ENCODE measurements at places on chromosomes 1 and 21. TPM values are rescaled to one million over a fixed set of nuclear protein-coding genes. Genes with fewer than 3 reads are reported as not detected.

- no peaks in the 10 kb centered on the region for H3K27me3 ChIP-seq
- DNase-seq: peak; percentile 51
- peak overlapping the region; percentile 100 for H3K27ac ChIP-seq
- H3K4me1 ChIP-seq: peaks cover 46% of the 10 kb centered on the region
- H3K4me3 ChIP-seq: peak overlapping the region; percentile 89
- H3K36me3 ChIP-seq: peaks cover 2% of the 10 kb centered on the region
These were observed 10.1 kb upstream of the SESN2 start for GRCh38 chr1:28249013-28249865.

Gene OR2L8
- not detected for total RNA-seq

- H3K4me1 ChIP-seq: no peaks in the 10 kb centered on the region
- no peaks in the 10 kb centered on the region for H3K27me3 ChIP-seq
- no peak overlapping the region for H3K27ac ChIP-seq
- no peak for DNase-seq
- H3K36me3 ChIP-seq: no peaks in the 10 kb centered on the region
- H3K4me3 ChIP-seq: no peak overlapping the region
These were observed 391.8 kb downstream of the DISC1 start for GRCh38 chr1:232018231-232019025.

Gene PODN
- not detected for total RNA-seq

Gene PRXL2B
- total RNA-seq: 26.2 TPM

Gene NUDT4B
- total RNA-seq: 0.84 TPM

GRCh38 chr1:236774926-236775325 is 20.2 kb upstream of the MTR start:
- no peak for DNase-seq
- peaks cover 36% of the 10 kb centered on the region for H3K27me3 ChIP-seq
- H3K36me3 ChIP-seq: peaks cover 6% of the 10 kb centered on the region
- no peak overlapping the region for H3K27ac ChIP-seq
- H3K4me3 ChIP-seq: no peak overlapping the region

Gene LY9
- total RNA-seq: 8.0 TPM

DNA sequence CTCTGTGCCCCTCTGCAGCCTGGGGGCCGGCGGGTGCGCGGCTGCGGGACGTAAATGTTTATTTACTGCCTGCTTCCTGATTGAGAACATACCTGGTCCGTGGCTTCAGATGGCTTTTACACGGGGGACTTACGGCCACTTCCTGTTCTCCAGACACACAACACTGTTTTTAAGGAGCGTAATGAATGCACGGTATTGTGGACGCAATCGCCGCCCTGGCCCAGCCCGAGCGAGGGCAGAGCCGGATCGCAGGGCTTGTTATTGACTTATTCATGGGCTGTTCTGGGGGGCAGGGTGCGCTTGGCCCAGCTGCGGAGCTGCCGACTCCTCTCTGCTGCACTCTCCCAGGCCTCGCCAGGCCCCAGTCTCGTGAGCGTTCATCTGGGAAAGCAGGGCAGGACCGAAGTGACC is 52.8 kb upstream of the ACTRT2 start:
- H3K27me3 ChIP-seq: no peaks in the 10 kb centered on the region
- no peak for DNase-seq
- H3K36me3 ChIP-seq: no peaks in the 10 kb centered on the region
- H3K4me3 ChIP-seq: no peak overlapping the region
- no peak overlapping the region for H3K27ac ChIP-seq

- peaks cover 10% of the 10 kb centered on the region for H3K36me3 ChIP-seq
- no peak overlapping the region for H3K4me3 ChIP-seq
- H3K27me3 ChIP-seq: no peaks in the 10 kb centered on the region
- peak; percentile 28 for DNase-seq
These were observed 65.4 kb downstream of the NPHP4 start for GRCh38 chr1:5926686-5927435.

Gene LAX1
- total RNA-seq: 22.3 TPM

- H3K27ac ChIP-seq: no peak overlapping the region
- peaks cover 10% of the 10 kb centered on the region for H3K36me3 ChIP-seq
- no peak for DNase-seq
- H3K4me1 ChIP-seq: peaks cover 11% of the 10 kb centered on the region
- H3K27me3 ChIP-seq: no peaks in the 10 kb centered on the region
These were observed 22.1 kb upstream of the NPHP4 start for GRCh38 chr1:6014130-6014999.

DNA sequence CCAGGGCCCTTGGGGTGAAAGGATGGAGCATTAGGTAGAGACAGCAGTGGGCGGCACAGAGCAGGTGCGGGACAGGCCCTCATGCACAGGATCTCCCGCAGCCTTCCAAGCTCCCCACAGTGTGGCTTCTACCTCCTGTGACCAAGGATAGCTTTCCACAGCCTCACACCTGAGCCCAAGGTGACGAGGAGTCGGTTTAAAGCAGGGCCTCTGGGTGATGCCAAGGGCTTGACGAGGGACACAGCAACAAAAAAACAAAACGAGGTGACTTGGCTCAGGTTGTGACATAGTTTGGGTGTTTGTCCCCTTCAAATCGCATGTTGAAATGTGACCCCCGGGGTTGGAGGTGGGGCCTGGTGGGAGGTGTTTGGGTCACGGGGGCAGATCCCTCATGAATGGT is 15.3 kb downstream of the RSPH1 start:
- H3K27me3 ChIP-seq: peaks cover 27% of the 10 kb centered on the region
- H3K4me3 ChIP-seq: no peak overlapping the region
- DNase-seq: peak; percentile 39
- H3K36me3 ChIP-seq: no peaks in the 10 kb centered on the region
- H3K4me1 ChIP-seq: no peaks in the 10 kb centered on the region
- no peak overlapping the region for H3K27ac ChIP-seq

Gene SON
- 363 TPM for total RNA-seq

GRCh38 chr1:23303524-23303923 is 40.6 kb downstream of the HNRNPR start:
- H3K27ac ChIP-seq: no peak overlapping the region
- no peak overlapping the region for H3K4me3 ChIP-seq
- peaks cover 39% of the 10 kb centered on the region for H3K36me3 ChIP-seq
- DNase-seq: no peak
- H3K27me3 ChIP-seq: no peaks in the 10 kb centered on the region

DNA sequence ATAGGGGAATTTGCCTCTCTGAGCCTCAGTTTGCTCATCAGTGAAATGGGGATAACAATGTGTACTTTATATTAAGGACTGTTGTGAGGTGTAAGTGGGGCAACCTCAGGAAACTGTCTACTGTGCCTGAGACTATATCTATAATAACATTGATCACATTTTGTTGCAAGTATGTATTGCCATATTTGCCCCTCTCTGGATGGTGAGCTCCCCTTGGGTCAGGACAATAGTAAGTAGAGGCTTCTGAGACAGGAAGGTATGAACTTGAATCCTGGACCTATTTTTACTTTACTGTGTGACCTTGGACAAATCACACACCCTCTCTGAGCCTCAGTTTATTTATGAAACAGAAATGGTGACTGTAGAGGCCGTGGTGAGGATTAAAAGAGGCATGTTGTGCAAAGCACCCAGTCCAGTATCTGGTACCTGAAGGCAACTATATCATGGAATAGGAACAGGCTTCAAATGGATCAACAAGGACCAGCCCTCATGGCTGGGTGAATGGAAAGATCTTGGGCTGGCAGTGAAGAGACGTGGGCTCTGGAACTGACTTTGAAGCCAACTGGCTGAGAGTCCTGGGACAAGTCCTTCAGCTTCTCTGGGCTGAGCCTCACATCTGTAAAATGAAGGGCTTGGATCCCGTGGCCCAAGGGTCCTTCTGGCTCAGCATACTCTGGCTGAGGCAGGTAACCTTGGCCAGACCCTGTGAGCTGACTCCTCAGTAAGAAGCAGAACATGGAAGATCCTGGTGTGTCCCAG is 35.0 kb upstream of the ID3 start:
- no peak overlapping the region for H3K4me3 ChIP-seq
- no peaks in the 10 kb centered on the region for H3K27me3 ChIP-seq
- H3K27ac ChIP-seq: peak overlapping the region; percentile 20
- H3K36me3 ChIP-seq: no peaks in the 10 kb centered on the region

DNA sequence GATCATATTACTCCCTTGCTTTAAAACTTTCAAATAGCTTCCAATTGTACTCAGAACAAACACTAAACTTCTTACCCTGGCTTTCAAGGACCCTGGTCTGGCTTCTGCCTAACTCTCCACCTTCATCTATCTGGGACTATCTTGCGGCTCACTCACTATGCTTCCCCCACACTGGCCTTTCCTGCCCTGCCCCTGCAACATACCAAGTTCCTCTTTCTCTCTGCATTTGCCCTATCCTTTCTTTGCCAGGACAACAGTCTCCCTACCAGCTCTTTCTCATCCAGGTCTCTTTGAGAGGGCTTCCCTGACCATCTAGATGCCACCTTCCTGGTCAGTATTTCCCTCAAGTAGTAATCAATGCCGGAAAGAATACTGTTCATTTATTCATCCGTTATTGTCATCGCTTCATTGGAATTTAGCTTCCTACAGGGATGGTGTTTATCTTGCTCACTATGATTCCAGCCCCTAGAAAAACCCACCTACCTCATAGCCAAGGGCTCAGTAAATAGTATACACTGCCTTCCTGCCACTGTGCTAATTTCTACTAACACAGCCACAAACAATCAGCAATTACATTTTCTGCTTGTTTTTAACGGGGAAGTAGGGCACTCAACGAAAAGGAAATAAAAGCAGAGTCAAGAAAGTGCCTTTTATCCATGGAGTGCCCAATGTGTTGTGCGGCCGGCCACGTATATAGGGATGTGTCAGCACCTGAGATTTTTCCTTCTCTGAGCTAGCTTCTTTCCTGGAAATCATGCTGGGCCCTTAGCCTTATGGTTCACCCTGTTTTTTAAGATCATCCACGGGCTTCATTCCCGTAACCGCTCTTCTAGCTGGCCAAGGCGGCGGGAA is 521 bp upstream of the CDC7 start:
- no peak overlapping the region for H3K4me3 ChIP-seq
- H3K36me3 ChIP-seq: peaks cover 14% of the 10 kb centered on the region
- peaks cover 20% of the 10 kb centered on the region for H3K4me1 ChIP-seq
- DNase-seq: no peak
- H3K27me3 ChIP-seq: no peaks in the 10 kb centered on the region

- no peaks in the 10 kb centered on the region for H3K36me3 ChIP-seq
- H3K27ac ChIP-seq: no peak overlapping the region
- no peaks in the 10 kb centered on the region for H3K27me3 ChIP-seq
- H3K4me3 ChIP-seq: no peak overlapping the region
These were observed 41.0 kb upstream of the GREM2 start for GRCh38 chr1:240652961-240653409.

- H3K27me3 ChIP-seq: peaks cover 20% of the 10 kb centered on the region
- DNase-seq: no peak
- H3K4me3 ChIP-seq: no peak overlapping the region
- peaks cover 13% of the 10 kb centered on the region for H3K4me1 ChIP-seq
- no peak overlapping the region for H3K27ac ChIP-seq
These were observed 174.9 kb downstream of the PIGK start for GRCh38 chr1:77044133-77044849.

Gene TMPRSS15
- not detected for total RNA-seq

GRCh38 chr1:182459949-182460348 is 10.0 kb downstream of the RGSL1 start:
- no peaks in the 10 kb centered on the region for H3K4me1 ChIP-seq
- no peak overlapping the region for H3K27ac ChIP-seq
- no peak overlapping the region for H3K4me3 ChIP-seq
- H3K27me3 ChIP-seq: peaks cover 42% of the 10 kb centered on the region
- H3K36me3 ChIP-seq: no peaks in the 10 kb centered on the region

Gene PLPPR5
- total RNA-seq: not detected

DNA sequence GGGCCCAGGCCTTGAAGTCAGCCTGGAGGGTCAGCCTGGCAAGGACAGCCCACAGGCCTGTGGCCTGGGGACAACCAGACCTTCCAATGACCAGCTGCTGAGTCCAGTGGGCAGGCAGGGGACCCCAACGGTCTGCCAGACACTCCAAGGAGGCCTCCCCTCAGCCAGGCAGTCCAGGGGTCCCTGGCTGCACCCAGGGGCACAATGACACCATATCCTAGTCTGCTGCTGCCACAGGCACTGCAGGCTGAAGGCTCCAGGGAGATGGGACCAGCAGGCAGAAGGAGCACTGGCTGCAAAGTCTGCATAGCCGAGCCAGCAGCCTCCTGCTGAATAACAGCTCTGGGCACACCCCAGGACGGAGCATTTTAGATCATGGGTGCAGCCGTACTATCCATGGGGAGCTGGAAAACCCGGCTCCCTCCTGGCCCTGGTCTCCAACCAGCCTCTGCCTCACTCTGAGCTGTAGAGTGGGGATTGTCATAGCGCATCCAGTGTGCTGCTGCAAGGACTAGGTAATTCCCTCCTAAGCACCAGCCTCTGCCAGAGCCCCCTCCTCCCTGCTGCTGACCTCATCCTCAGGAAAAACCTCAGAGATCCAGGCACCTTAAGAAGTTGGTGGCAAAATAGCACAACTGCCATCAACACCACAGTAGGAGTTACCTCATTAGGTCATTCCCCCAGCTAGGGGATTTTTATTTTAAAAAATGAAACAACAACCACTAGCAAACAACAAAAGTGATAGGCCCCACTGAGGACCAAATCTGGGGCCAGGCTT is 4.8 kb upstream of the LAPTM5 start:
- H3K4me3 ChIP-seq: no peak overlapping the region
- H3K36me3 ChIP-seq: peaks cover under 1% of the 10 kb centered on the region
- H3K27me3 ChIP-seq: no peaks in the 10 kb centered on the region
